Esophagus squamous epithelium (tissue), 5 donors: ENCODE measurements at places on chromosomes 1 and 21.

GRCh38 chr1:48591181-48591580 lies 119.2 kb upstream of the SPATA6 start:
- DNase-seq = no peak

- DNase-seq = no peak
Measured at GRCh38 chr1:54290506-54291184, 90.7 kb downstream of the MRPL37 start.

GRCh38 chr1:24424207-24424606 lies 8.6 kb downstream of the NIPAL3 start:
- DNase-seq = no peak

GRCh38 chr1:27071049-27071416 lies 58.4 kb upstream of the TENT5B start:
- no peak for DNase-seq

DNA sequence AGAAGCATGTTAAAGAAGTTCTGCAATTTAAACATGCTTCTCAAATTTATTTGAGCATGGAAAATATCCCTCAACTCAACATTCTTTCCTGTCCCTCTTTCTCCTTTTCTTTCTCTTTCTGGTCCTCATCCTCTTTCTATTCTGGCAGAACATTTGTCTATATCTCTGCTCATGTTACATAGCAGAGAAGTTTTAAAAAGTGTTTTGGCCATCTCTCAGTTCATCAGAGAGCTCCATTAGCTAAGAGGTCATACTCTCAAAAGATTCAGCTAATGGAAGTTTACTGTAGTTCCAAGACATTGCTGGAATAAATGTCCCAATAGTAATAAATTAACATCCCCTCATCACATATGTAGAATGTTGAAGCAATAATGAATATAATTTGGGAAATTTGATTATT lies 53.5 kb downstream of the XCL2 start:
- DNase-seq = no peak

- no peak for DNase-seq
Measured at GRCh38 chr1:248858096-248858890, 592 bp downstream of the ZNF692 start.

GRCh38 chr1:201364808-201365105 lies 12.7 kb downstream of the TNNT2 start:
- no peak for DNase-seq
